NCI-H1417 treated with DMSO at 0.1 percent for 48 hours (cell line): ENCODE measurements at places on chromosomes 6 and 20.

DNA sequence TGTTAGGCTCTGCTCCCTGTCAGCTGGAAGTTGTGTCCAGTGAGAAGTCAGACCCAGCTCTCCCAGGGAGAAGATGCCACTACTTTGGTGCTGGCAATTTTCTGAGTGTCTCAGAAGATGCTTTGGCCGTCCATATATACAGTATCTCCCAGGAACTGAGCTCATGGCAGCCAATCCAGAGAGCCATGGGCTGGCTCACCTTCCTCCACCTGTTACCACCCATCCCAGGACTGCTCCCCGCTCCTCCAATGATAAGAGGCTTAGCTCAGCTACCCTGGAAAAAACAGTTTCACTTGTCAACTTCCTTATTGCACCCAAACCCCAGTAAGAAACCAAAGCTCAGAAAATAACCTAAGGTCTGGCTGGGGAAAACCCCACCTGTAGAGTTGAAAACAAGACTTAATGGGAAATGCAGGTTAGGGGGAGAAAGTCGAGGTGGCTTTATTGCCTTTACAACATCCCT lies at the start of gene BNIP5:
BNIP5 (minus strand) TSS at position 110 of the 463 bp plus-strand sequence. CDS start 6,198 bp downstream, outside the sequence.
- no peak for DNase-seq

DNA sequence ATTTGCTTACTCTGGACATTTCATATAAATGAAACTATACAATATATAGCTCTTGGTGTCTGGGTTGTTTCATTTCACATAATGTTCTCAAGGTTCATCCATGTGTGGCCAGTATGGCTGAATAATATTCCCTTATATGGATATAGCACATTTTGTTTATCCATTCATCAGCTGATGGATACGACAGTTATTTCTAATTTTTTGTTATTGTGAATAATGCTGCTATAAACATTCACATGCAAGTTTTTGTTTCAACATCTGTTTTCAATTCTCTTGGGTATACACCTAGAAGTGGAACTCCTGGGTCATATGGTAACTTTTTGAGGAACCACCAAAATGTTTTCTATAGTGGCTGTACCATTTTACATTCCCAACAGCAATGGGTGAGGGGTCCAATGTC lies 101.1 kb downstream of the CDK19 start:
- no peak for DNase-seq

GRCh38 chr20:29740951-29741593 lies 1516.4 kb upstream of the DEFB115 start:
- DNase-seq: no peak

DNA sequence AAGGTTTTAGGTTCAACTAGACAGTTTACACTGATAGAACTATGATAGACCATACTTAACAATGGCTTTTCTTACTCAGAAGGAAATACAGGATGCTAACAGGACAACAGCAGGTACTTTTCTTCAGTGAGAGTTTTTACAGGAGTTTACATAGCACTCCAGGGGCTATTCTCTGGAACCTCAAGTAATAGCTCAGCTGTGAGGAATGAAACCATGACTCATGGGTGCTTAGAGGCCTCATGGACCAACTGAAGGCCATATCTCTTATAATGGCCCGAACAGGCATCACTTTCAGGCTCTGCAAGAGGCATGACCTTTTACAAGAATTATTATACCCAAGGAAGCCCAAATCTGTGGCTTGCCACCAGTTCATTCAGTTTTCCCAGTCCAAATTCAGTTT lies 31.8 kb downstream of the TREML1 start:
- DNase-seq: no peak

DNA sequence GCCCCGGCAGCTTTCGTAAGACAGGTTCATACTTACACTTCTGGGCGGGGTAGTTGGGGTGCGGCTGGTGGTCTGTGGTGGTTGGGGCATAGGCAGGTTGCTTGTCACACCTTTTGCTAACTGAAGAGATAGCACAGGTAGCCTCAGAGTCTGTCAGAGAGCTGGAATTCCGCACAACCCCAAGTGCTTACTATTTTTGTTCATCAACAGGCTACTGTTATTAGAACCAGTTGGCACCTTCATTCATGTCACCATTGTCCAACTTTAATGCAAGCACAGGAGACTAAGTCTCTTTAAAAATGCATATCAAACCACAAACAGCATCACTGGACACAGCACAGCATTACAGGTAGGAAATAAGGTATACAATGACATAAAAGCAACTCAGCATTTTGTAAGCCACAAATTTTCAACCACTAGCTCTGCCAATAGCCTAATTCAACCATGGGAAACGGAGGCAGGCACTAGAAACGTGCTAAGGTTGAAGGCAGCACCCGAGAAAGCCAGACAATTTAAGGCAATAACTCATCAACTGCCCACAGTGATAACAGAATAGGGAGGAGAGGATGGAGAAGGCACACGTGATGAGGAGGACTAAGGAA lies 143.8 kb downstream of the ZMYND8 start:
- no peak for DNase-seq

DNA sequence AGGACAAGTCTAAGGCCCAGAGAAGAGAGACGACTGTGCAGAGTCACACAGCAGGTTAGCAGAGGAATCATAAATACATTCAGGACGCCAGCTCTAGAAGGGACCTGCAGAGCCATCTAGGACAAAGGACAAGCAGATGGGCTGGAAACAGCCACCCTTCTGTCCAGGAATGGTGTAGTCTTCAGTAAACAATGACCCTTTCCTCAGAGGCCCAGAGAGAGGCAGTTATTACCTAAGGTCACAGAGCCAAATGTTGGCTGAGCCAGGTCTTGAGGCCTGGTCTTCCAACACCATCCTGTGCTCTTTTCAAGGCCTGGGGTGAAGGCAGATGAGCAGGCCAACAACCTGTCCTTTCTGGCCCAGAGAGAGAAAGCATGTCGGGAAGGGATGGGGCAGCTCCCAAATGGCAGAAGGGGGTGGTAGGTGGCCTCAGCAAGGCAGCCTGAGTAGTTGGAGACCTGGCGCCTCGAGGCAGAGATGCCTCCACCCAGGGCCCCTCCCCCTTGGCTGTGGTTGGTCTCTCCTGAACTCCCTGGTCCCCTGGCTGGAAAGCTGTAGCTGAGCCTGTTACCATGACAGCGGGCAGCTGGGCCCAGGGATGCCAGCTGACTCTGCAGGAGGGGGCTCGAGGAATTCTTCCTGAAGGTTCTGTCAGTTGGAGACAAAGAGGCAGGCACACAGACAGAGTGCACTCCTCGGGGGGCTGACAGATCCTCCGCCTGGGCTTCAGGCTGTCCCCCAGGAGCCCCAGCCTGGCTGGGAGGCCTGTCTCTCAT lies 24.8 kb downstream of the EPB41L1 start:
- peak; percentile 19 for DNase-seq

DNA sequence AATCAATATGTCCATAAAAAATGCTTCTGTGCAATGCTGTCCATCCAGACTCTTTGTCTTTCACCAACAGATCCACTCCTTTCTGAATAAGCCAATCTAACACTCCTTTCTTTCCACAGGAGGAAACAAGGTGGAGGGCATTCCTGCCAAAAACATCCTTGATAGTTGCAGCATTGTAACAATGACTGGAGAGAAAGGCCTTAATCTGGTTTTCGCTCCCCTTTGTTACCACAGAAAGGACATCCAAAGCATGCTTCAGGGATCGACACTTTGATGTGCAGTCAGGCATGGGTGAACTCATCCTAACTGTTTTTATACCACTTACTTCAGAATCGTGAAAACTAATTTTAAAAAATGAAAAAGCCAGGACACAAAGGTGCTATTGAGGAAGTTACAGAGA lies 7.4 kb downstream of the IBTK start:
- no peak for DNase-seq

DNA sequence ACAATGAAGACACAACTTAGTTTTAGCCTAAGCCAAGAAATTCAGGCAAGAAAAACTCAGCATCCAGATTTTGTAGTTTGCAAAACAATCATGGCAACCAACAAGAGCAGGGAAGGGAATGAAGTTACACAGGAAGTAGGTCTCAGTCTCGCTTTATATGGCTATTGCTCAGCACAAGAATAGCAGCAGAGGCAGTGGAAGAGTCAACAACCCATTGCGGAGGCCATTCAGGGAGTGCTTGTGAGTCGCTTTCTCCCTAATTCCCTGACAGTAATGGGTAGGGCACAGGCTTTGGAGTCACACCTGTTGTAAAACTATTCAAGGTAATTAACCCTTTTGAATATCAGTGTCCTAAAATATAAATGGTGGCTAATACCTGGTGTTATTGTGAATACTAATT lies 238.5 kb downstream of the HDGFL1 start:
- no peak for DNase-seq

GRCh38 chr6:146287691-146288369 lies 255.8 kb upstream of the RAB32 start:
- no peak for DNase-seq

GRCh38 chr6:8182902-8183665 lies 80.7 kb upstream of the EEF1E1 start:
- DNase-seq: no peak

GRCh38 chr20:58720890-58721289 lies 28.3 kb downstream of the NPEPL1 start:
- DNase-seq: no peak
